NCI-H1417 treated with DMSO at 0.1 percent for 48 hours (cell line): ENCODE measurements at places on chromosomes 2 and 18.

DNA sequence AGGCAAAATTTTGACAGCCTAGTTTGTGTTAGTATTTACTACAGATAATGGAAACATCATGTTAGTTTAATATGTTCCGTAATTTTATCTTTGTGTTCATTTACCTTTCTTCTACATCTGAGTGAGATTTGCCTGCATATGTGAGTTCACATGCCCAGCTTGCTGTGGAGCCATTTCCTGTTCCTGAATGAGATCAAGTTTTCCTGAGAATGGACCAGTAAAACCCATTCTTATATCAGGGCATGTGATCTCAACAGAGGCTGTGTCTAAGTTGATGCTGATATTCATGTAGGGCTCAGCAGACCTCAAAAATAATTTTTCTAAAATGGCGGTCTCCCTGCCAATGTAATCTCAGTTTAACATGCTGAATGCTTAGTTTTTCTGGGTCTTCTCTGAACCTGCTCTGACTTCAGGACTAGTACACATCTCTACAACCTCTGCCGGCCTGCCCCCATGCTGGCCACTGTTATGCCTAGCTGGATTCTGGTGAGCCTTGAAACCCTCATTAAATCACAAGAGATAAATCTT lies 1.0 kb downstream of the IL1A start:
- DNase-seq: no peak

GRCh38 chr2:232229911-232230310 lies 148.6 kb upstream of the ALPP start:
- no peak for DNase-seq

GRCh38 chr2:242034138-242034537 lies 164.6 kb downstream of the RTP5 start:
- DNase-seq: no peak

- no peak for DNase-seq
These were observed 142.1 kb downstream of the ASXL3 start for GRCh38 chr18:33720133-33720532.

GRCh38 chr2:14292964-14293363 lies 339.6 kb upstream of the LRATD1 start:
- DNase-seq: no peak

DNA sequence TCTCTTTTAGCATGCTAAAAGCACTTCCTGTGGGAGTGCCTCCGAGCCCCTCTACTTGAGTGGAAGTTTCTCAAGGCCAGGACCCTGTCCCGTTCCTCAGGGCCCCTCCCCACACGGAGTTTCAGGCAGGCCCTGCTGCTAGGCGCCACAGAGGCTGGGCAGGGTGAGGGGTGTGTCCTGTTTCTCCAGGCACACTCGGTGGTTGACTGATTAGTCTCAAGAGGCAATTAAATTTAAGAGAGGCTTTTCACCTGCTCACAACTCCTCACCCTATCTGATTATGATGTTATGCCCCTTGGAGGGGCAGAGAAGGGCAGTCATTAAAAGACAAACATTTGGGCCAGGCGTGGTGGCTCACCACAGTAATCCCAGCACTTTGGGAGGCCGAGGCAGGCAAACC lies 160.8 kb upstream of the HAAO start:
- DNase-seq: no peak
